Stimulated activated CD8-positive, alpha-beta memory T cell treated with anti-CD3 and anti-CD28 coated beads, Interleukin-7, amount 100 ng/mL, for 24 hours (primary cell): ENCODE measurements at places on chromosomes 4 and X.

- DNase-seq = no peak
Observed at GRCh38 chrX:7086384-7086783, 61.1 kb upstream of the STS start.

DNA sequence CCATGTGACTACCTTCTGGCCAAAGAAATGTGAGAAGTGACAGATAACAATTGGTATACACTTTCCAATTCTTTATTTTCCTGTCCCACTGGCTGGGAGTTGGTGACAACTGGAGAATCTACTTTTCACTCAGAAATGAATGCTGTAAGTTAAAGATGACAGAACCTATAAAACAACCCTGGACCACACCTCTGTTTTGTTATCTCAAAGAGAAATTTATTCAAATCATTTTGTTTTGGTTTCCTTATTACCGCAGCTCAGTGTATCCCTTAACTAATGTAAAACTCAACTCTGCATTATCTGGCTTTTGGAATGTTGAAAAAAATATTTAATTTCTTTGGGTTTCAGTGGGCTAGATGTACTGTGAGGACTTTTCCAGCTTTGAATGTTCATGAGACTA is 469.8 kb downstream of the PCDH7 start:
- DNase-seq = no peak

GRCh38 chrX:13473442-13474163 is 95.8 kb upstream of the EGFL6 start:
- DNase-seq = no peak

GRCh38 chr4:128869776-128870509 is 60.4 kb downstream of the JADE1 start:
- DNase-seq = no peak

DNA sequence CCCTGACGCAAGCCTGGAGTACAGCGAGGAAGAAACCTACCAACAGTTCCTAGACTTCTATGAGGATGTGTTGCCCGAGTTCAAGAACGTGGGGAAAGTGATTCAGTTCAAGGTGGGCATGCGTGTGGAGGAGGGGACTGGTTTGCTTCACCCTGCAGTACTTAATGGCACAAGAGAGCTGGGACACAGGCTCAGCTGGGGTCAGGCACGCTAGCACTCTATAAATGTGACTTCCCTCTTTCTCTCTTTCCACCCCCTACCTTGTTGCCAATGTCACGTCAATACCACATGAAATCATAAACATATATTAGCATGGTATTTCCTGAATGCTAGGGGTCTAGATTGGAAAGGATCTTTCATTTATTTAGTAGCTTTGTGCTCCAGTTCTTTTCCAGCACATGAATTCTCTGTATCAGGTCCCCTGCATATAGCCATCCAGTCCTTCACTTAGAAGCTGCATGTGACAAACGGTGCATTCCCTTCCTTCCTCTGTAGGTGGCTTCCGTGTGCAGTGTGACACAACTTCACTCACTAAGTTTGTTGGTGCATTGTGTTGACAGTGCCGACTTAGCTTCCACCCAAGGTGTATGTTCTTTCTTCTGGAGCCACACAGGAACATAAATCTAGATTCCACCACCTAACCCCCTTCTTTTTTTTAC is 25.6 kb downstream of the ZRSR2 start:
- DNase-seq = no peak

DNA sequence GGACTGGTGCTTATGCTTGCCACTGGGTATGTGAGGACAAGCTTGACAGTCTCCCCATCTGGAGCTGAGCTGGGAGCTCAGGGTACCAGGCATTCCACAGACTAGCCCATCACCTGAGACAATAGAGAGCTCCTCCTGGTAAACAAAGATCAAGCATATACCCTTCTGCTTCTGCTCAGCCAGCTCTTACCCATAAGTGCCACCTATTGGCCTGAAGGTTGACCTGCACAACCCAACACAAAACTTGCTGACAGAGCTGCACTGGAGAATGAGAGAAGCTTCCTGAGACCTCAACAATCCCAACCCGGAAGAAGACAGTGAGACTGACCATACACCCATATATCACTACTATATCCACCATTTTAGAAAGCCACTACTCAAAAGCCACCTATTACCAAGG is 1049.2 kb upstream of the INTU start:
- DNase-seq = no peak

GRCh38 chr4:68536375-68536774 is 39.7 kb downstream of the UGT2B17 start:
- no peak for DNase-seq

- DNase-seq = no peak
Observed at GRCh38 chr4:2848449-2848848, 4.8 kb downstream of the ADD1 start.

GRCh38 chr4:152784490-152785350 is 5.0 kb downstream of the ARFIP1 start:
- no peak for DNase-seq

DNA sequence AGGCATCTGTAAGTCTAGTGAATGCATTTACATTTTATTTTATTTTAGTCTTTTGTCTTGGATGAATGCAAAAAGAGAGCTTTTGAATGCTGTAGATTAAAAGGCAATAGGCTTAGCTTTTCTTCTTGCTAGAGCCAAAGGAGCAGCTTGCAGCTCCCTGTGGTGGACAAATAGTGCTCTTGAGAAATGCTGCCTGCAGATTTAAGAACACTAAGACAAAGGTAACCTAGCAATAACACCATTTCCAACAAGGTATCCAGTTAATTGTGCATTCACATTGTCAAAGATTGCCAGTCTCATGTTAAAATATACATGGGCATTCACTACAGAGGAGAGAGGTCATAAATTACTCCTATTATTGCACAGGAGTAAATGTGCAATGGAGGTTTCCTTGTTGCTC is 859.2 kb upstream of the PRKX start:
- DNase-seq = no peak

DNA sequence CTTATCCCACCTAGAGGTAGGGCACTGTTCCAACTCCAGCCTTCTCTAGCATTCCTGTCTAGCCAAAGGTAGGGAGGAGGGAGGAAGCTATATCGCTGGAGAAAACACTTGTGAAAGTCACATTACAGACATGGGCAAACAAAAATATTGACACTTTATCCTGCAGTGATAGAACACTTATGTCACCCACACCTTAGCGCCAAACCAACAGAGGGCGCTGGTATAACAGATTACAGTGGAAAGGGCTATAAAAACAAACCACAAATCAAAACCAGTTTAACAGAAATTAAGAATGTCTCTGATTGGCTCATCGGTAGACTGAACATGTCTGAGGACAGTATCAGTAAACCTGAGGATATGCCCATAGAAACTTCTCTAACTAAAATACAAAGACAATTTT is 451.3 kb downstream of the TLL1 start:
- DNase-seq = no peak

DNA sequence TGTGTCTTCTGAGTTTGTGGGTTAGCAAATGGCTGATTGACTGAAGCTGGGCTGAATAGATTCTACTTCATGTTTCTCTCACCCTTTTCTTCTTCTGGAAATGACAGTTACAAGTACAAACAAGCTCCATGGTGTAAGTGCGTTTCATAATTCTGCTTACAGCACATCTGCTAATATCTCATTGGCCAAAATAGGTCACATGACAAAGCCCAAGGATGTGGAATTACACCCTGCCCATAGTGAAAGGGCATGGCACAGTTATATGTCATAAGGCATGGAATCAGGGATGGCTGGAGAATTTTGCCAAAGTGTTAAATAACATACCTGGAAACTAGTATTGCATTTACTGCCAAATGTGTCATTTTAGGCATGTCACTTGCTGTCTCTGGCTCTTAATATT is 327.2 kb downstream of the NKX6-1 start:
- DNase-seq = no peak

- DNase-seq = no peak
Observed at GRCh38 chrX:45230410-45230809, 29.7 kb upstream of the DIPK2B start.

DNA sequence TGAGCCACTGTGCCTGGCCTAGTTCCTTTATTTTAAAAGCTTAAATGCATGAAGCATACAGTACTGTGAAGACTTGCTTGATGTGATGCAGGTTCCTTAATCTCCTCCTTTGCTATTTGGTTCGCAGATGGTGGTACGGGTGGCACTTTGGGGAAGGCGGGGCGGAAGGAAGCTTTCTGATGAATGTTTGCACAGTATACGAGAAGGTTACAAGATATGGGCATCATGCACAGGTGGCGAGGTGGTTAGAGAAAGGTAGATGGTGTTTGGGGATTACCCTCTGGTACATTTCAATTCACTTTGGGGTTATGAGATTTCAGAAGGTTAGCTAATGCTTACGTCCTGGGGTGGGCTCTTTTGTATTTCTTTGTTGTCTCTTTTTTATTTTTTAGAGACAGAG is 17.2 kb downstream of the RHOH start:
- no peak for DNase-seq

GRCh38 chr4:31548021-31548420 is 827.9 kb downstream of the PCDH7 start:
- DNase-seq = no peak

GRCh38 chr4:19927381-19927780 is 324.3 kb upstream of the SLIT2 start:
- DNase-seq = no peak

DNA sequence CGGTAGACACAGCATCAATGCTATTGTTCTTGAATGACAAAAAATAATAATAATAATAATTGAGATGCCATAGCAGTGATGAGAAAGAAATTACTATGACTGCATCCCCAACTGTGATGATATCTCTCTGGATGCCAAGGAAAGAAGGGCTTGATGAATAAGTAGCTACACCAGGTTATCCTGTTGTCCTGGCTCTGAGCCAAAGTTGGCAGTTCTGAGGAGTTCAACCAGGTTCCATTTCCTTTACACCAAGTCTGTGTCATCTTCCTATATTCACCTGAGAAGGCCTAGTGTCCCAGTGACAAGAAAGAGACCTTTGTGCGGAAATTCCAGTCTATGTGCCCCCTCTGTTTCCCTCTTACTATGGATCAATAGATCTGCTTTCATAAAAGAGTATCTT is 3.4 kb upstream of the MAML3 start:
- DNase-seq = no peak

GRCh38 chr4:73068491-73069337 is 802 bp downstream of the COX18 start:
- no peak for DNase-seq

GRCh38 chr4:6834867-6835266 is 52.3 kb downstream of the KIAA0232 start:
- no peak for DNase-seq

- DNase-seq = no peak
Observed at GRCh38 chr4:146699910-146700309, 61.2 kb downstream of the POU4F2 start.
